ENCODE measurements at places on chromosomes 13 and 19. TPM values are rescaled to one million over a fixed set of nuclear protein-coding genes. Genes with fewer than 3 reads are reported as not detected.

The NLRP12 gene
- not detected for total RNA-seq

The ANGPTL8 gene
- total RNA-seq, result not detected

The NKG7 gene
- not detected for total RNA-seq

The RASIP1 gene
- 3.4 TPM for total RNA-seq

The NPAS1 gene
- total RNA-seq, result 12.8 TPM

The ZFR2 gene
- total RNA-seq, result not detected

The ATP1A3 gene
- 4.9 TPM for total RNA-seq

The PCDH8 gene
- total RNA-seq, result not detected

The STARD13 gene
- total RNA-seq, result 14.7 TPM

The FGF22 gene
- not detected for total RNA-seq

The LGI4 gene
- 0.16 TPM for total RNA-seq

The ERCC1 gene
- total RNA-seq, result 84.8 TPM

The OR7A5 gene
- not detected for total RNA-seq

The SLC44A2 gene
- total RNA-seq, result 48.6 TPM

The ONECUT3 gene
- total RNA-seq, result not detected

The ADGRE1 gene
- total RNA-seq, result not detected

The LGALS4 gene
- total RNA-seq, result not detected

The ZNF791 gene
- total RNA-seq, result 6.9 TPM

The DCAF15 gene
- 16.2 TPM for total RNA-seq

The GIPC1 gene
- total RNA-seq, result 90.4 TPM

The UQCR11 gene
- total RNA-seq, result 84.1 TPM

The WDR87 gene
- not detected for total RNA-seq

The NANOS3 gene
- not detected for total RNA-seq

The CGB5 gene
- not detected for total RNA-seq

The ZNF625 gene
- 6.8 TPM for total RNA-seq

The KLF1 gene
- total RNA-seq, result not detected

The IQCN gene
- 0.81 TPM for total RNA-seq

The PCID2 gene
- 62.5 TPM for total RNA-seq

The APC2 gene
- 0.16 TPM for total RNA-seq

The IGFL3 gene
- total RNA-seq, result not detected

The BST2 gene
- 1.6 TPM for total RNA-seq

The C19orf33 gene
- total RNA-seq, result not detected

The TNFSF9 gene
- 0.18 TPM for total RNA-seq

The TEX101 gene
- total RNA-seq, result not detected

The ZSCAN1 gene
- not detected for total RNA-seq

The VSTM2B gene
- total RNA-seq, result not detected

The PNMA8A gene
- 1.5 TPM for total RNA-seq

The CATSPERD gene
- total RNA-seq, result not detected

Data from cardiac atrium fibroblast (primary cell).